ENCODE measurements at places on chromosomes 4 and X.
A peak's percentile ranks its signal among the peaks of the same experiment; 100 is the strongest.

DNA sequence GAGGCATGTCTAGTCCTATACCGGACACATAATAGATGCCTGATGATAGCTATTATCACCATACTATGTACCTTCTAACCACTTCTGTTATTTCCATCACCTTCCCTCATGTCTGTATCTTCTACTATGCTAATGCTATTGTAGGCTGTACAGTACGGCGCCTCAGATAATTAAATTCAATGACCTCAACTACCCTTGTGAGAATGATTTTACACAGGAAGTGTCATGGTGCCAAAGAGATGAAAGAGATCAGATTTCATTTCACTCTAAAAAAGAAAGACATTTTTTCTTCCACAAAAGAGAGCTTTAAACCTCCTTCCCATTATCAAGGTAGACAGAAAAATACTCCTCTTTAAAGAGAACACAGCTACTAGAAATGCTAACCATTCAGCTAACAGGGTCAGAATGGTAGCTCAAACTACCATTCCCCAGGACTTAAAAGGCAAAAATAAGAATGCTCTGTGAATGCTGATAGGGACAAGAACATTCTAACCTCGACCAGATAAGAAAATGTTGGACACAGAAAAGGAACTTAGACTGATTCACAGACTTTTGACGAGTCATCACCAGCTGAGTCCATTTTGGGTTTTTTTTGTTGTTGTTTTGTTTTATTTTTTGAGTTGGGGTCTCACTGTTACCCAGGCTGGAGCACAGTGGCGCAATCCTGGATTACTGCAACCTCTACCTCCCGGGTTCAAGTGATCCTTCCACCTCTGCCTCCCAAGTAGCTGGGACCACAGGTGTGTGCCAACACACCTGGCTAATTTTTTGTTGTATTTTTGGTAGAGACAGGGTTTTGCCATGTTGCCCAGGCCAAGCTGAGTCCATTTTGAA, 99.2 kb upstream of the RAPGEF2 start:
- H3K27ac ChIP-seq: no peak overlapping the region
- H3K27me3 ChIP-seq: no peaks in the 10 kb centered on the region
- no peaks in the 10 kb centered on the region for H3K4me1 ChIP-seq
- no peaks in the 10 kb centered on the region for H3K36me3 ChIP-seq
- H3K4me3 ChIP-seq: no peak overlapping the region

DNA sequence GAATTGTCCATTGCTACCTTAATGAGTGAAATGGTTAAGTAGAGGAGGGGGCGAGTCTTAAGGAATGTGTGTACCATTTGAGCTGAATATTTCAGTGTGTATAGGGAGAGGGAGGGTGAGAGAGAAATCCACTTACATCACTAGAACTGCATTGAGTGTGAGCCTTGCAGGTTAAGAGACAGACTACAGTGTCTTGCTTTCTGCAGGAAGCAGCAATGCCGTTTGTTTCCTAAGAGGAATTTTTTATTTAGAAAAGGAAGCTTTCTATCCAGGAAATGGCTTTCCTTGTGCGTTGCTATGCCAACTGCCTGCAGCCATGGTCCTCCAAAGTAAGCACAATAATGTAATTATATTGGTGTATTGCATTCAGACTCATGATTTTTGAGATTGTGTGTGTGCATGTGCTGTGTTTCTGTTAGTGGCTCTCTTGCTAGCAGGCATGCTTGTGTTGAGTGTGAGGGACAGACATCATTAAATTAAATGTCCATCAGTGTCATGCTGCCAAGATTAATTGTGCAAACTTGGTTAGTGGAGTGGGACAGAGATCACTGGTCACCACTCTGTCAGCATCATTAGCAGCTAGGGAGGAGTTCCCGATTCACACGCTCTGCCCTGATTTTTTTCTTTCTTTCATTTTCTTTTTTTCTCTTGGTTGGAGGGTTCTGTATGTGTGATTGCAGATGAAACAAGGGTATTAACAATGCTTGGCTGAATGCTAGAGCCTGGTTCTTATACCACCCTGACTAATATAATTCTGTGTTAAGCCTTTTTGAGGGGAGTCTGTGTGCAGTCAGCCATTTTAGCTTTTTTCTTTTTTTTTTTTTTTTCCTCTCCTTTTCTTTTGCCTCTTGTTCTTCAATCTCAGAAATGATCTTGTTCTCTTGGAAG, 164.3 kb downstream of the RAPGEF2 start:
- no peak overlapping the region for H3K4me3 ChIP-seq
- no peaks in the 10 kb centered on the region for H3K27me3 ChIP-seq
- H3K4me1 ChIP-seq: no peaks in the 10 kb centered on the region
- peak overlapping the region; percentile 60 for H3K27ac ChIP-seq
- H3K36me3 ChIP-seq: peaks cover 8% of the 10 kb centered on the region

DNA sequence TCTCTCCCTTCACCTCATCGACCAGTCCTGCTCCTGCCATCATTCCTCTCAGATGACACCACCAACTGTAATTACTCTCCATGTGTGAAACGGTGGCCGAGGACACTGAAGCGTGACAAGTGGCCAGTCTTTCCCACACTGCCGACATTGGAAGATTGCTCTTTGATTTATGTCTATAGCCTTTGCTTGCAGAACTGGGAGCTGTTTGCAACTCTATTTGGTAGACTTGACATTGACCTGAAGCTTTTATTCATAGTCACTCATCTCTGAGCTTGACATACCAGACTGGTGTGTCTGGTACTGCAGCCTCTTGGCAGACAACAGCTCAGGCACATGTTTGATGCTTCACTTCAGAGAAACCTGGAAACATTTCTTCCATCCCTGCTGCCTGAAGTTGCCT, 121.8 kb upstream of the GALNT7 start:
- no peak overlapping the region for H3K27ac ChIP-seq
- H3K4me1 ChIP-seq: no peaks in the 10 kb centered on the region
- no peaks in the 10 kb centered on the region for H3K36me3 ChIP-seq

- no peak overlapping the region for H3K4me3 ChIP-seq
- H3K27ac ChIP-seq: no peak overlapping the region
- DNase-seq: no peak
- H3K36me3 ChIP-seq: no peaks in the 10 kb centered on the region
- H3K27me3 ChIP-seq: no peaks in the 10 kb centered on the region
Measured at GRCh38 chrX:9153300-9153699, 119.4 kb upstream of the FAM9B start.

DNA sequence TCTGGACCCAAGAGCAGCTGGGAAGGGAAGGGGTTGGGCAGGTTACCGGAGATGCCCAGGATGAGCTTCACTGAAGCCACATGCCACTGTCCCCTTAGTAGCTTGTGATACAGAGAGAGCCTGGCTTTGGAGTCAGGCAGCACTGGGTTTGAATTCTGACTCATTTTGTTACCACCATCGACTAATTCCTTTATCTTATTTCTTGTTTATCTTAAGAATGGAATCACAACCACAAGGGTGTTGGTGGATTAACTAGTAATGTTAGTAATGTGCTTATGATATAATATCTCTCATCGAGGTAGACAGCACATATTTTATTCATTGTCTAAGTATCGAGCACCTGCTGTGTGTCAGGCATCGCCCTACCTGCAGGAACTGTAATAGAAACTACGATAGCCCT, 17.7 kb upstream of the STX18 start:
- no peak overlapping the region for H3K4me3 ChIP-seq
- H3K27me3 ChIP-seq: no peaks in the 10 kb centered on the region
- DNase-seq: no peak
- no peak overlapping the region for H3K27ac ChIP-seq

DNA sequence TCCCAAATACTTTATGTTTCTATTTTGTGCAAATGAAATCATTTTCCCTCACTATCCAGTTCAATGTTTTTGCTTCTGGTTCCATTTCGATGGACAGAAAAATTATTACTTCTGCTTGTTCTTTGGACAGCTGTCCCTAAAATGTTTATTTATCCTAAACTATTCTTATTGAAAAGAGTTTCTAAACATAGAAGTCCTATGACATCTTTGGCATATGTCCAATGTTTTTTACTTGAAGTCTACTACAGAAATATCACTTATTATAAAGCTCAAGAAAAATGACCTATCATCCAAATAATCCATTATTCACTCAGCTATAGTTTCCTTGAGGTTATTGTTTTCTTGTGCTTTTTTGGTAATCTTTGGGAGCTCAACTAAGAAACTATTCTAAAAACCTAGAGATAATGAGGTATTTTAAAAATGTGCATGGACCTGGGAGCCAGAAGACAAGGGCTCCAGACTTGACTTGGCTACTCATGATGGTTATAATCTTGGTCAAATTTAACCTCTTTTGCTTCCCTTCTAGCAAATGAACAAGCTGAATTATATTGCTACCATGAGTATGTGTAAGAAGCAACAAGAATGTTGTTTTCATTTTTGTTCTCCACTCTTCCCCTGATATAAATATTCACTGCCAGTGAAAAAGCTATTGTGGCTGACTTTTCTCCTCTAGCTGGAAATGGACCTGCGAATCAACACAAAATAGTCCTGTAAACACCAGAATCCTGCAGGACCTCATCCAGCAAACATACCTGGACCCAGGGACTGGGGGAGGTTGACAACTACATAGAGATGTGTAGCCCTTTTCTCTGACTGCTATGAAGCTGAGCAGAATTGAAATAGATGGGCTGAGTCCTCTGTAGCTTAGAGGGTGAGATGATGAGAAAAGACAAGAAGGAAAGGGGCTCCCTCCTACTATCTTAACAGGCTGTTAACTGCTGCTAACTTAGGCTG, 137.4 kb downstream of the FRYL start:
- no peak for DNase-seq
- no peaks in the 10 kb centered on the region for H3K27me3 ChIP-seq
- H3K27ac ChIP-seq: no peak overlapping the region
- no peaks in the 10 kb centered on the region for H3K4me1 ChIP-seq
- no peaks in the 10 kb centered on the region for H3K36me3 ChIP-seq

DNA sequence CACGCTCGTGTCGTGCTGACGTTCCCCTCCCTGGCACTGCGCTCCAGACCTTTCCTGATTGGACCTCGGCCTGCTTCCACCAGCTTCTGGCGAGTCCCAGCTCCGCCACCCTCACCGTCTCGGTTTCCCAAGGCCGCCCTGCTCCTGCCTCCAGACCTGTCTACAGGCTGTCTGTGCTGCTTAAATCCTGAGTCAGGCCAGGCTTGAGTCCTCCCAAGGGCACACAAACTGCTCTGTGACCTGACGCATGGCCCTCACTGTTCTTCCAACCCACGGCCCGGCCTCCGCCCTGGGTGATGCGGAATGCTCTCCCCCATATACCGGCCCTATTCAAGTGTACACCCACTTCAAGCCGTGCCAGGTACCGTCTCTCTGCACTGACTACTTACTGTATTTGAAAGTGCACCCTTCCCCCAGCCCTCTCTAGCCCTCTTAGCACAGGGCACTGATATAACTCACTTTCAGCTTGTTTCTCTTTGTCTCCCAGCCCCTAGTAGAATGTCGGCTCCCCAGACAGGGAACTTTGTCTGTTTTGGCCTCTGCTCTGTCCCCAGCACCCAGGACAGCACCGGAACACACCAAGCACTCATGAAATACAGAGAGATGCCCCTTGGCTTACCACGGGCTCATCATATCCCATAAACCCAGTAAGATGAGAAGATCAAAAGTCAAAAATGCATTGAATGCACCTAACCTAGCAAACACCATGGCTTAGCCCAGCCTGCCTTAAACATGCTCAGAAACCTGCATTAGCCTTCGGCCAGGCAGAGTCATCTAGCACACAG, 63.1 kb upstream of the AFAP1 start:
- no peak overlapping the region for H3K4me3 ChIP-seq
- H3K36me3 ChIP-seq: no peaks in the 10 kb centered on the region
- H3K4me1 ChIP-seq: no peaks in the 10 kb centered on the region
- H3K27ac ChIP-seq: no peak overlapping the region

DNA sequence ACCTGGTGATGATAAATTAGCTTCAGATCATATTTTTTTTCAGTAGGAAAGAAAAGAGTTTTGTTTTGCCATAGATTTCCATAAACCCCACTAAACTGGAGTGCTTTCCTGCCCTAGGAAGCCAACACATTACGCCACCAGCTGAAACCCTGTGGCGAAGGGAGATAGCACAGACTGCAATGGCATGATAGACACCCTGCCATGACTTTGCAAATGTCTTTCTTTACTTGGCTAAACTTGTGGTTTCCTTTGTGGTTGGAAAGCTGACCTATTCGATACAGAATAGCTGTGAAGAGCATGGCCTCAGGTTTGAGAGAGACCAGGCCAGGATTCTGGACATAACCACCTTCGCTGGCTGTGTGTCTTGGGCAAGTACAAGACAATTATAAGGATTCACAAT, 19.1 kb downstream of the MFAP3L start:
- H3K4me1 ChIP-seq: peaks cover 13% of the 10 kb centered on the region
- no peak overlapping the region for H3K4me3 ChIP-seq
- no peaks in the 10 kb centered on the region for H3K27me3 ChIP-seq
- H3K27ac ChIP-seq: no peak overlapping the region
- H3K36me3 ChIP-seq: no peaks in the 10 kb centered on the region

DNA sequence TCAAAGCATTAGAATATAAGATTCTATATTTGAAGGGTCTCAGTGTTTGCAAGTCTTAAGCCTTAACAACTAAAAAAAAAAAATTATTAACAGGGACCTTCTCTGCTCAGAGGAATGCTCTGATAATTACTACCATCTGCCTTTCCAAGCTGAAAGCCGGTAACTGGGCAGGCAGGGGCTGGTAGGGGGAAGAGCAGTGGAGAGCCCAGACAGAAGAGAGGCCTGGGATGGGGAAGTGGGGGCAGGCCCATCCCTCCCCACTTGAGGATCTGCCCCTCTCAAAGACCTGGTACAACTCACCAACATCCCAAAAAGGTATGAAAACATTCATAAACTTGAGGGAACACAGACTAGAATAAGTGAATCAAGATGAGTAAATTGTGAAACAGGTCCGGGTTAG, 113.9 kb downstream of the QDPR start:
- DNase-seq: no peak
- H3K4me1 ChIP-seq: peaks cover 4% of the 10 kb centered on the region
- no peak overlapping the region for H3K27ac ChIP-seq

GRCh38 chr4:47101453-47101852, 70.1 kb downstream of the GABRB1 start:
- H3K4me3 ChIP-seq: no peak overlapping the region
- no peaks in the 10 kb centered on the region for H3K27me3 ChIP-seq
- DNase-seq: no peak
- H3K4me1 ChIP-seq: no peaks in the 10 kb centered on the region
- no peak overlapping the region for H3K27ac ChIP-seq
- no peaks in the 10 kb centered on the region for H3K36me3 ChIP-seq

- H3K27me3 ChIP-seq: no peaks in the 10 kb centered on the region
- peak overlapping the region; percentile 34 for H3K4me3 ChIP-seq
- DNase-seq: peak; percentile 75
- peak overlapping the region; percentile 59 for H3K27ac ChIP-seq
- H3K4me1 ChIP-seq: peaks cover 4% of the 10 kb centered on the region
Measured at GRCh38 chr4:40576651-40577480, 52.8 kb downstream of the RBM47 start.

DNA sequence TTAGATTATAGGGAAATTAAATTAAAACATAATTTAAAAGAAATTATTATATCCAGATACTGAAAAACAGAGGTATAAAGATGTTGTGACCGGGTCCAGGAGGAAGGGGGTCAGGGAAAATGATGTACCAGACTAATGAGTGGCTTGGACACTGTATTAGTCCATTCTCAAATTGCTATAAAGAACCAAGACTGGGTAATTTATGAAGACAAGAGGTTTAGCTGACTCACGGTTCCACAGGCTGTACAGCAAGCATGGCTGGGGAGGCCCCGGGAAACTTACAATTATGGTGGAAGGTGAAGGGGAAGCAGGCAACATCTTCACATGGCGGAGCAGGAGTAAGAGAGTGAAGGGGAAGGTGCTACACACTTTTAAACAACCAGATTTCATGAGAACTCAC, 3.4 kb upstream of the FAM9B start:
- H3K4me1 ChIP-seq: no peaks in the 10 kb centered on the region
- no peak for DNase-seq

- H3K4me1 ChIP-seq: no peaks in the 10 kb centered on the region
- no peak overlapping the region for H3K27ac ChIP-seq
- no peaks in the 10 kb centered on the region for H3K27me3 ChIP-seq
- DNase-seq: no peak
Measured at GRCh38 chr4:118758293-118758692, 73.1 kb downstream of the METTL14 start.

Data from endodermal cell (in vitro differentiated cells).